ENCODE measurements at places on chromosomes 1 and 21.

GRCh38 chr1:240806200-240806745, 194.3 kb upstream of the GREM2 start:
- DNase-seq: no peak

GRCh38 chr1:27643600-27644368, 8.8 kb upstream of the FGR start:
- DNase-seq: no peak

GRCh38 chr1:174447866-174448530, at the start of gene GPR52:
Gene GPR52 (plus strand): TSS chr1:174447964. CDS start chr1:174448112, 148 bp downstream.
- DNase-seq: no peak

- DNase-seq: no peak
Observed at GRCh38 chr21:35096959-35097358, 47.9 kb upstream of the RUNX1 start.

DNA sequence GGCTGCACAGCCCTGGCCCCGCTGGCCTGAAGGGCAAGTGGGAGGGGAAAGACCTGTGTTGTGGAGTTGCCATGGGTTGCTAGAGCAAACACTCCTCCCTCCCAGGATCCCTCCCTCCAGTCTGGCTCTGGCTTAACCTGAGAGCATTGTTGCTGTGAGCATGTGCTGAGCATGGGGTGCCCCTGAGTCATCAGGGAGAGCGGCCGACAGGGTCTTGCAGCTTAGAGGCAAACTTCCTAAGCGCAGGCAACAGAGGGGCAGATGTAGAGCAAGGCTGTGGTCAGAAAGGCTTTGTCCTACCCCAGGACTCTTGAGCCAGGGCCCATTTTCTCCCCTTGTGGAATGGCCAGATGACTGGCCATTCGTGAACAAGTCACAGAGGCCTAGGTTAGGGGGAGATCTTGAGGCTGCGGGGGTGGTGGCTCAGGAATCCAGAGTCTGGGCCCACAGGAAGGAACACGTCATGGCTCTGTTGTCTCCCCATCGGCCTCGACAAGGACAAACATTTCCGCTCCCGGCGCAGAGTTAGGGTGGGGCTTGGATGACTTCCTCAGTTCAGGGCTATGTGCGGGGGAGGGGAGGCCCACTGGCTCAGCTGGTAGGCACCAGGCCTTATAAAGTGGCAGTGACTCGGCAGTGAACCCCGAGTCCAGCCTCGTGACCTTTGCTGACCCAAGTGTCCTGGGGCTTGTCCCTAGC, 362 bp upstream of the DYNLT4 start:
- DNase-seq: peak; percentile 94

- DNase-seq: peak; percentile 83
Observed at GRCh38 chr21:45404730-45405270, at the start of gene COL18A1. Gene COL18A1 (plus strand): TSS chr21:45405165. CDS start chr21:45405231, 66 bp downstream.

DNA sequence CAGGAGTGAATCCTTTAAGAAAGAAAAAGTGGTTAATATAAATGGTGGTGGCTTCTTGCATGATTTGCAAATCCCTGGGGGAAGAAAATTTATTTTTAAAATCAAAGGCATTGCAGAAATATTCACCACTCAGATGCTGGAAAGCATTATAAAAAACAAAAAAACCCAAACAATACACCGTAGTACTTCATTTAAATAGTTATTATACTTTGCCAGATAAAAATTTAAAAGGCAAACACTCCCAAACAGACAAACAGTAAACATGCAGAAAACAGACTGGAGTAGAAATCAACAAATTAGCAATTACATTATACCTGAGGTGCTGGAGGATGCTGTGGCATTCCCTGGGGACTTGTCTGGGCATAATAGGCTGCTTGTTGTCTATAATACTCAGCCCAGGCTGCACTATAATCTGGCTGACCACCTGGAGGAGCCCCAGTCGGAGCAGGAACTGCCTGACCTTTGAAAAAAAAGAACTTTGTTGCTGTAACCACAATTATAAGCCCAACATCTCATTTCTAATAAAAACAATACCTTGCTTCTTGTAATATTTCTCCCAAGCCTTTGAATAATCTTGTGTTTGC, 29.9 kb downstream of the FUBP1 start:
- peak; percentile 29 for DNase-seq

GRCh38 chr1:214683621-214684020, 80.6 kb downstream of the CENPF start:
- DNase-seq: no peak

DNA sequence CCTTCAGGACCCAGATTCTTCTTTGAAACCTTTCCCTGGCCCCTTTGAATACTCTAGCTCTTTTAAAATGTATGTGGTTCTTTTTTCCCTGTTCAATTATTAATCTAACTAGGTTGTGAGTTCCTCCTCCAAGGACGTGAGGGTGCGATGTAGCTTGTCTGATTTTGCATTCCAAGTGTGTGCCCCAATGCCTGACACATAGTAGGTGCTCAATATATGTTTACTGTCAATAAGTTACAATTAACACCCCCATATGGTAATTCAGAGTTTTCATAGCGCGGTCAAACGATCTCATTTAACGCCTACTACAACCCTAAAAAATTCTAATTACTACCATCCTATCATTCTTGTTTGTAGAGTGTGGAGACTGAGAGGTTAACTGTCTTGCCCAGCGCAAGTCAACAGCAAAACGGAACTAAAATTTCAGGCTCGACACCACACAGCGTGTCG, 482 bp upstream of the MTR start:
- DNase-seq: no peak

GRCh38 chr1:22875241-22875640, 97.4 kb downstream of the LACTBL1 start:
- no peak for DNase-seq

GRCh38 chr1:3611170-3612019, at the start of gene MEGF6:
Gene MEGF6 (minus strand): TSS chr1:3611508. CDS start chr1:3611268, 240 bp downstream.
- DNase-seq: peak; percentile 90

GRCh38 chr21:30468900-30469714, 11.1 kb downstream of the KRTAP19-1 start:
- no peak for DNase-seq

- no peak for DNase-seq
Observed at GRCh38 chr1:175904808-175905207, 161.4 kb upstream of the TNR start.

DNA sequence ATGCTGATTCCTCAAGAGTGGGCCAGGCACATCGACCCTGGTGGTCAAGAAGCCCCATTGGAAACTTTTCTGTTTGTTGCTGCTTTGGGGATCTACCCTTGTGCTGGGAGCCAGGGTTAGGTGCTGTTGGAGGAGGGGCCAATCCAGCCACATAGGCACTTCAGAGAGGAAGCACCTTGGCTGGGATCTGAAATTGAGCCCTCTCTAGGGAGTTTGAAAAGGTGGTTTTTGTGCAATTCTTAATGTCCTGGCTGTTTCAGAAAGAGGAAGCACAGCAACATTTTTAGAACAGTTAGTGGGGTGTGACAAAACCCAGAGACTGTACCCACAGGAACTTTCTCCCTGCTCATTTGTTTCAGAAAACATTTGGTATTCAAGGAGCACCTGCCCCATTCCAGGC, 17.2 kb upstream of the BEND5 start:
- no peak for DNase-seq

- DNase-seq: no peak
Observed at GRCh38 chr21:42644223-42645208, 8.9 kb upstream of the PDE9A start.

- no peak for DNase-seq
Observed at GRCh38 chr1:68426594-68426993, 23.2 kb downstream of the RPE65 start.

- no peak for DNase-seq
Observed at GRCh38 chr21:36297938-36298572, 21.9 kb upstream of the MORC3 start.

GRCh38 chr1:224622831-224623230, 6.7 kb downstream of the CNIH3 start:
- no peak for DNase-seq

DNA sequence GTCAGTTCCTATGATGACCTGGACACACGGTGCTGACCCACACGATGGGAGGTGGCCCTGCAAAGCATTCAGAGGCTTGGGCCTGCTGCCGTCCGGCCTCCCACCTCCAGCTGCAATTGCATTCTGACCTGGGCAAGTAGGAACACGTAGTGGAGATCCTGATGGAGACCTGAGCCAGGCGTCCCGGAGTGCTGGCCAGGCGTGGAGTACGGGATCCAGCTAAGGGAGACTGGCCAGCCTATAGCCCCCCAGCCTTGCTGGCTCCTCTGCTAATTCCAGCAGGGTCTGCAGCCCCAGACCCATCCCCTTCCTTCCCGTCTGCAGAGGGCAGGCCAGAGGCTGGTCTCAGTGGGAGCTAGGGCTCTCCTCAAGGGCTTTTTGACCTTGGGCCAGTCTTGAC, 11.2 kb downstream of the CD46 start:
- DNase-seq: no peak

DNA sequence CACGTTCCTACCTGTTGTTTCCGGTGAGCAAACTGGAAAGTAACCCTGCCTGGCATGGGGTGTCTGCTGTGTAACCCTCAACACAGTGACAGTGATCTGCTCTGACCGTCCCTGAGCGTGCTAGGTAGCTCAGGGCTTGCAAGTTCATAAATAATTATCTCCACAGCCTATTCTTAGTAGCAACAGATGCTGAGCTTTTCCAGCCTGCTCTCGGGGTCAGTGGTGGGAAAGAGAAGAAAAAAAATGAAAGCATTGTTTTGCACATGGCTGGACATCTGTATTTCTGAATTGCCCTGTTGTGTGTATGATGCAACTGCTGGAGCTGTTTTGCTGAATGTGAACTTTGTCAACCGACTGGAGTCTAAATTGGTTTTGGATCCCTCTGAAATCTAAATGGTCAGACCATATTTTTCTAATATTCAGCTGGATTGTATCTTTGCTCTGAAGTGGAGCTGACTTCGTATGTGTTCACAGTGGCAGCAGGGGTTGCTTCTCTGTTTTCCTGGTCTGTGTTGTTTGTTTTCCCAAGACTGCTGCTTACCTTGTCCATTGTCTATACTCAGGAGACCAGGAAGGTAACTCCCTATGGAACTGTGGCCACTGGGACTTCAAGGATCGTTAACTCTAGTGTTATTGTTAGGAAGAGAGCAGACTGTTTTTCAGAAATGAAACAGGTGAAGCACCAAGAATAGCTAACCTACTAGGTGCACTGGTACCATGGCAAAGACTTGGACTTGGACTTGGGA, 27.0 kb downstream of the TGFB2 start:
- DNase-seq: no peak

GRCh38 chr1:201742476-201742875, 86.5 kb upstream of the IPO9 start:
- DNase-seq: no peak

DNA sequence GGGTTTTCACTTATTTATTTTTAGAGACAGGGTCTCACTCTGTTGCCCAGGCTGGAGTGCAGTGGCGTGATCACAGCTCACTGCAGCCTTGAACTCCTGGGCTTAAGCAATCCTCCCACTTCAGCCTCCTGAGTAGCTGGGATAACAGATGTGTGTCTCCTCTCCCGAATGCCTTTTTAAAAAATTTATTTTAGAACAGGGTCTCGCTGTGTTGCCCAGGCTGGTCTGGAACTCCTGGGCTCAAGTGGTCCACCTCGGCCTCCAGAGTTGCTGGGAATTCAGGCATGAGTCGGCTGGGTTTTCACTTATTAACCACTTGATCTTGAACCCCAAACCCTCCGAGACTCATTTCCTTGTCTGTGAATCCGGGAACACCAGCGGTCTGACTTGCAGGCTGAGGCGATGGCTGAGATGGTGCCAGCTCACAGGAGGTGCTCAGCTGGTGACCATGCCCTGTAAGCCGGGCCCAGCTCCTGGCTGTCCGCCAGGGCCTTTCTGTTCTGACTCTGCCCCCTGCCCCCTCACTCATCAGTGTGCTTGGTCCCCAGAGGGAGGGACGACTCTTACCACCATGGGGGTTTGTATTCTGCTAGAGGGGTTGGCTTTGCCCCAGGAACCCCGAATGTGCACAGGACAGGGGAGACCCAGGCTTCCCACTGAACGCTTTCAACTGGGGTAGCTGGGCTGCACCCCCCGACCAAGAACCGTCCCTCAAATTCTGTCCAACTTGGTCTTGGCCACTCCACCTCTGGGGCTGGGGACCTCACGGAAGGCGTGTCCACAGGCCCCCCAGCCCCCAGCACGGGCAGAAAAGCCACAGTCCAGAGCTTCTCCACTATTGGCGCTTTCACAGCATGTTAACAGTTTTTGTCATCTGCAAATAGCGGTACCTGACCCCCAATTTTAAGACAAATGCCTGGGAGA, 22.5 kb downstream of the MMEL1 start:
- DNase-seq: no peak

- no peak for DNase-seq
Observed at GRCh38 chr1:200496937-200497336, 87.1 kb upstream of the ZNF281 start.

DNA sequence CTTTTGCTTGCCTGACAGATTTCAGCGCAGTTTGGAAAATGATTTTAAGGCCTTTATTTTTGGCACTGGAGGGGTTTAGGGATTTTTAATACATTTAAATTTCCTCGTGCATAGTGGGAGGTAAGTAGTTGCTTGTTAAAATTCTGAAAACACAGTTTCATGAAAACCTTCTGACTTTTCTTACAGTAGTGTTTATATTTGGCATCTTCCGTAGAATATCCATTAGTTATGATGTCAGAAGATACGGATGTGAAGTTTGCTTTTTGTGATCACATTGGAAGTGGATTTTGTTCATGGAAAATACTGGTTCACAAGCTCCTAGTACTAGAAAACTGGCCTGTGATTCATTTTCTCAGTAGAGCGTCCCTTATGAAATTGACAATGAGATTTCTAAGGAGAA, 1.3 kb downstream of the RABGAP1L start:
- no peak for DNase-seq

- DNase-seq: peak; percentile 37
Observed at GRCh38 chr1:178335426-178335825, 161.3 kb downstream of the CLEC20A start.

GRCh38 chr1:154129391-154129970, 25.4 kb downstream of the NUP210L start:
- DNase-seq: no peak

DNA sequence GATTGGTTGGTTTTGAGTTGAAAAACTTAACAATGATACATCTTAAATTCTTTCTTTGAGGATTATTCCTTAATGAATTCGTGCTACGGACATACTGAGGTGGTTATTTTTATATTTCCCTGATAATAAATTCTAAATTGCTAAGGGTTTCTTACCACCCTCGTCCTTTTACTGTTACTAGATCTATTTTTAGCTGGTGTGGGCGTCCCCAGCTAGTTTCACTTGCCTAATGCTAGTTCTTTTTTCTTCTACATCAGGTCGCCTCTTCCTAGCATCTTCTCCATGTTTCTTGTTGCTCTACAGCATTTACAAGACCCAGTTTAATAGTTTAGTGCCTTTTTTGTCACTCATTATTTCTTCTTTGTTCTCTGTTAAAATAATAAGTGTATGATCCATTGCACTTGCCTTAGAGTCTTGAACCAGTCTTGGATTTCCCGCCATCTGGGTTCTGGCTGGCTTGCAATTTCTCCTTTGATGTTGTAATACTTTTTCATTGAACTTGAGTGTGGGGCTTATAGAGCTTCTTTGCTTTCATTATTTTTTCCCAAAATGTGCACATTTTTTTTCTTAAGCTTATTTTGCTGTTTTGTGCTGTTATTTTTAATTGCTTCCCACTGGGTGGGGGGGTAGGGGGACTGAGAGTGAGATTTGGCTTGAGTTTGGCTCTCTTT, 677 bp upstream of the HSD11B1 start:
- DNase-seq: no peak
